ENCODE measurements at places on chromosomes 11 and 22.
A peak's percentile ranks its signal among the peaks of the same experiment; 100 is the strongest.

DNA sequence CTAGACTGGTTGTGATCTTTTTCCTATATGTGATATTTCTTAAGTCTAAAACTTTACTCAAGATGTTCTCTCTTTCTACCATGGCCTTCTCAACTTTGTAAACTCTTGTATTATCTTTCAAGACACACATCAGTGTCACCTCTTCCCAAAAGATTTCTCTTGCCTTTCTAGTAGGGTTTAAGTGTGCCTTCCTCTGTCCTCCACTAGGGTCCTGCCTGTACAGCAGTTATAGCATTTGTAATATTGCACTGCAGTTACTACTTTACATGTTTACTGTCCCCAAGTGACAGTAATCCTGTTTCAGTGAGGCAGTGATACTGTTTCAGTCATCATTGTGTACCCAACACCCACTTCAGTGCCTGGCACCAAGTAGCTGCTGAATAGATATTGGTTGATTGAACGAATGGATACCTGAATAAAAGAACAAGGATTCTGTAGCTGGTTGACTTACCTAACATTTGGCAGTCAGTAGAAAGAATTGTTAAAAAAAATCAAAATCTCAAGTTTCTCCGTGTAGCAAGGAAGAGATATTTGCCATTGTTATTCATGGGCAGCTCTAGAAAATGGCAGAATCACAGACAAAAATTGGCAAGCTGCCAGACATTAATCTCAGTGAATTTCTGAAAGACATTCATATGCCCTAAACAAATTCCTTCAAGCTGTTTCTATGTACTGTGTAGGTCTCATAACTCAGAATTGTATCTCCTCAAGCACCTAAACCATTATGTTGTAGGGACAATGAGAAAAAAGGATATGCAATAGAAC is 79.4 kb downstream of the RBMXL2 start:
- DNase-seq = no peak

DNA sequence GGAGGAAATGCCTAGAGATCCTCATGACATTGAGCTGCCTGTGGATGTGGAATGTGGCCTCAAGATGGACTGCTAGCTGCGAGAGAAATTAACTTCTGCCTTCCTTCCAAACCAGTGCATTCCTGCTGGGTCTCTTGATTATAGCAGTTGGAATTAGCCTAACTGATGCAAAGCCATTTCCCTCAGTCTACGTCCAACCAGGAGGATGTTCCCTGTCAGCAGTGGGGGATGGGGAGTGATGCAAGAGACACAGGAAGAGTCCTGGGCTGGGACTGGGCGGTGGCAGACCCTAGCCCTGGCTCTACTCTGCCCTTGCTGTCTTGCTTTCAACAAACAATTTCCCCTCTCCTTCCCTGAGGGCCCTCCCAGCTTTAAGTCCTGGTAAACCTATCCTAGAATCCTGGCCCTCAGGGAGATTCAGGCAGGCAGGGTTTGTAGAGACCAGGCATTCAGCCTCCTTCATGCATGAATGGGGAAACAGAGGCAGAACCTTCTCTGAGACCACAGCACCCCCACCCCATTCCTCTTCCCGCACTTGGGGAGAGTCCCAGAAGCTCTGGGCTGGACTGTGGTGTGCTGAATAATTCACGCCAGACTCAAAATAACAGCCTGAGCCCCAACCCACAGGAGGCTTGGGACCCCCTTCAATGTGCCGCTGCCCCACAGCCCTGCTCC is 17.0 kb downstream of the C11orf96 start:
- peak; percentile 51 for DNase-seq

GRCh38 chr22:23569716-23570115 is 10.4 kb downstream of the IGLL1 start:
- no peak for DNase-seq

GRCh38 chr11:59865031-59865430 is 1.3 kb downstream of the TCN1 start:
- no peak for DNase-seq
